ENCODE measurements at places on chromosomes 6 and 20. TPM values are rescaled to one million over a fixed set of nuclear protein-coding genes. Genes with fewer than 3 reads are reported as not detected.

DNA sequence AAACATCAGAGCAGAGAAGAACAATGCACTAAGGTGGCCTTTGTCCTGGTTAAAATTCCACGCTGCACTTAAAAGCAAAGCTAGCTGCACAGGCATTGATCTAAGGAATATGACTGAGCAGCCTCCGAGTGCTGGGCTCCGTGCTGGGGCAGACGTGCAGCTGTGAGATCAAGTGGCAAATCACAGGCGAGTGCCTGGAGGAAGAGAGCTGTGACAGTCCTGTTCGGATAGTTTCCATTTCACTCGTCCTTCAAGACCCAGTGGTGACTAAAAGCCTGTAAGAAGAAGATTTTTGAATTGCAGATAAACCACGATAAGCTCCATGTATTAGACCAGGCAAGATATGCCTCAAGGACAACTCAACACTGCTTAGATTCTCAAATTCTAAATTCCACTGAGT lies 247.9 kb downstream of the ANKRD60 start:
- H3K27me3 ChIP-seq, result no peaks in the 10 kb centered on the region
- H3K27ac ChIP-seq, result no peak overlapping the region
- H3K4me1 ChIP-seq, result no peaks in the 10 kb centered on the region
- no peak for DNase-seq
- no peaks in the 10 kb centered on the region for H3K36me3 ChIP-seq

- H3K27me3 ChIP-seq, result no peaks in the 10 kb centered on the region
- no peak for DNase-seq
- H3K4me3 ChIP-seq, result no peak overlapping the region
- no peaks in the 10 kb centered on the region for H3K36me3 ChIP-seq
Measured at GRCh38 chr20:13265941-13266340, 44.9 kb downstream of the ISM1 start.

DNA sequence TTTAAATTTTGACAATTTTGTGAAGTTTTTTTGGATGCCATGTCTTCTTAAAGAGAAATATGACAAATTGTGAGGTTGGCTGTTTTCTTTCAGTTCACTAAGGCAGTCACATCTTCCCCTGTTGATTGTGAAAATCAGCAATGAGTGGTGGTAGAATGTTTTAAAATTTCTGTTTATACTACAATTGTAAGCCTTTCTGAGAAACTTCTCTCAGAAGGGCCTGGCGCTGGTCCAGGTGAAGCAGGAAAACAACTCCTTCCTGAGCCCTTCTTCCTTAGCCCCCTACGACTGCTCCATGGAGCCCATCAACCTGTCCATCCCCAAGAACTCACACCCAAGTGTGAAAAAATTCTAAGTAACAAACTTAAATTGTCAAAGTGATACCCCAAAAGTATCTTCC lies 80.6 kb downstream of the SSR1 start:
- no peaks in the 10 kb centered on the region for H3K27me3 ChIP-seq
- no peak for DNase-seq
- no peak overlapping the region for H3K4me3 ChIP-seq
- H3K4me1 ChIP-seq, result peaks cover 11% of the 10 kb centered on the region
- no peak overlapping the region for H3K27ac ChIP-seq
- H3K36me3 ChIP-seq, result peaks cover 76% of the 10 kb centered on the region

- H3K4me3 ChIP-seq, result no peak overlapping the region
- no peaks in the 10 kb centered on the region for H3K4me1 ChIP-seq
- no peak overlapping the region for H3K27ac ChIP-seq
- no peaks in the 10 kb centered on the region for H3K27me3 ChIP-seq
- H3K36me3 ChIP-seq, result no peaks in the 10 kb centered on the region
- DNase-seq, result no peak
Measured at GRCh38 chr6:74690365-74690764, 515.5 kb downstream of the COL12A1 start.

DNA sequence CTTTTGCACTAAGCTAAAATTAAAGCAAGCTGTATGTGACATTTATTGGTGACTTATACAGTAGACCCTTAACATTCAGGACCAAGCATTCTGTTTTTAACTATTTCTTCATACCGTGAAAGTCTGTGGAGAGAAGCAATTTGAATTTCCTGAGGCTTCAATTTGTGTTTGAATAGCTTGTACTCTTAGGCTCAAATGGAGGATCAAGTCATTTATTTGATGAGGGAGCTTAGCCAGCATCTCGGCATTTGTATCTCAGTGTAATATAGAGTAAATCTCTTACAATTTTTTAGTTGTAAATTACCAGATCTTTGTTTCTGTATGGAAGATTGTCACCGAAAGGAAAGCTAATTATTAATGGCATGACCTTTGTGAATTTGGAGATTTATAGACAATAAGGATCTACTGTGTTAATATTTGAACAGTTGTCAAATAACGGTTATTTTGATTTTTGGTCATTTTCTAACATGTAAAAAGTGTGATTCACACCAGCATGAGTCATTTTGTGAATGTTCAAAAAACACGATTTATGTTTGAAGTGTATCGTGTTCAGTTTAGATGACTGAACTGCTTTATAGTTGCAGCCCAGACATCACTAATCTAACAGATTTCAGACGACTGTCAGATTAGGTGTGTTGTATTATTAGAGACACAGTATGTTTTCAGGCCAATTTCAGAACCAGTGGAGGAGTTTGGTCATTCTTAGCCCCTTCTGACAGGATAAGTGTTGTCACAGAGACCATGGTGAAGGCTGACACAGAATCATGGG lies 332.9 kb downstream of the CDKAL1 start:
- H3K4me3 ChIP-seq, result no peak overlapping the region
- H3K4me1 ChIP-seq, result no peaks in the 10 kb centered on the region
- no peak overlapping the region for H3K27ac ChIP-seq
- H3K36me3 ChIP-seq, result no peaks in the 10 kb centered on the region

DNA sequence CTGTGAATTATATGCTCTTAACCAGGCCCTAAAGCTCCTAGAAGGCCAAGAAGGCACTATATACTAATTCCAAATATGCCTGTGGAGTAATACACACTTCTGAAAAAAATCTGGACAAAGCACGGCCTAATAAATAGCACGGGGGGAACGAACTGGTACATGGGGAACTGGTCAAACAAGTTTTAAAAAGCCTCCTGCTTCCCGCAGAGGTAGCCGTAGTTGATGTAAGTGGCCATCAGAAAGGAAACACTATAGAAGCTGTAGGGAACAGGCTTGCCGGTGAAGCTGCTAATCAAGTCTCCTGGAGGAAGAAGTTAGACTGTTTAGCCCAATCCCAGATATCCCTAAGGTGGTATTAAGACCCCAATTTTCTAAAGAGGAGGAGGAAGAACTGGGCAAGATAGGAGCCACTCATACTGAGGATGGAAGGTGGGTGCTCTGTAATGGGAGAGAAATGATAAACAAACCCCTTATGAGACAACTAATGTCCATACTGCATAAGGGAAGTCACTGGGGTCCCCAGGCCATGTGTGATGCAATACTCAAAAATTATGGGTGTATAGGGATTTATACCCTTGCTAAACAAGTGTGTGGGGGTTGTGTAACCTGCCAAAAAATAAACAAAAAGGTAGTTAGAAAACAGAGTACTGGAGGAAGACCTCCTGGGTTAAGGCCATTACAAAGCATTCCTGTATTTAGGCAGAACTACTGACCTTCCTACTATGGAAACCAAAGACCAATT lies 27.1 kb upstream of the ZNF318 start:
- no peaks in the 10 kb centered on the region for H3K27me3 ChIP-seq
- DNase-seq, result no peak
- H3K27ac ChIP-seq, result no peak overlapping the region
- H3K4me1 ChIP-seq, result no peaks in the 10 kb centered on the region

DNA sequence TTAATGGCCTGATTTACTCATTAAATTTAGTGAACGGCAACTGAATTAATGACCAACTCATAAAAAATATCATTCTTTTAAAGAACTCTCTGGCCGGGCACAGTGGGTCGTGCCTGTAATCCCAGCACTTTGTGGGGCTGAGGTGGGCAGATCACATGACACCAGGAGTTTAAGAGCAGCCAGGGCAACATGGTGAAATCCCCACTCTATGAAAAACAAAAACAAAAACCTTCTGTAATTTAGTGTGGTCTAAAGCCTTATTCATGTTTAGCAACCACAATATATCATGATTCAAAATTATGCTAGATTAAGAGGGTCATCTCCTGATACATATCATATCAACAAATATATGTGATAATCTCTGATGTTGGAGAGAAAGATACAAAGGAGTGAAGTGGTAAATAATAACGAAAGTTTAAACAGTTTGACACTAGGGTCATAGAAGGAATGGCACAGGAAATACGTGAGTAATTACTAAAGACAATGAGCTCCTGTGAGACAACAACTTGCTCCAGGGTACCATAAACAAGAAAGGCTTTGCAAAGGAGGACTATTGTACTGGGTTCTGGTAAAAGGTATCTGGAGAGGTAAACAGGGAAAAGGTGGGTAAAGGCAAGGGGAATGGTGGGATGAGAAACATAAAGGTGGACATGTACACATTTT lies 5.7 kb downstream of the ELOVL4 start:
- no peak overlapping the region for H3K27ac ChIP-seq
- no peak overlapping the region for H3K4me3 ChIP-seq
- DNase-seq, result no peak
- no peaks in the 10 kb centered on the region for H3K36me3 ChIP-seq

GRCh38 chr6:50030777-50031562 lies 9.2 kb upstream of the DEFB110 start:
- H3K36me3 ChIP-seq, result no peaks in the 10 kb centered on the region
- H3K4me1 ChIP-seq, result no peaks in the 10 kb centered on the region
- no peak overlapping the region for H3K4me3 ChIP-seq
- peak; percentile 23 for DNase-seq
- no peaks in the 10 kb centered on the region for H3K27me3 ChIP-seq

GRCh38 chr6:122069932-122070331 lies 329.5 kb upstream of the HSF2 start:
- peaks cover 7% of the 10 kb centered on the region for H3K4me1 ChIP-seq
- no peak overlapping the region for H3K4me3 ChIP-seq
- DNase-seq, result no peak
- no peaks in the 10 kb centered on the region for H3K36me3 ChIP-seq
- H3K27me3 ChIP-seq, result no peaks in the 10 kb centered on the region

- H3K36me3 ChIP-seq, result no peaks in the 10 kb centered on the region
- no peak overlapping the region for H3K27ac ChIP-seq
- H3K27me3 ChIP-seq, result no peaks in the 10 kb centered on the region
- H3K4me3 ChIP-seq, result no peak overlapping the region
- peak; percentile 32 for DNase-seq
Measured at GRCh38 chr6:12262236-12263061, 27.7 kb upstream of the EDN1 start.

GRCh38 chr6:80504882-80505281 lies 398.4 kb downstream of the BCKDHB start:
- no peaks in the 10 kb centered on the region for H3K4me1 ChIP-seq
- no peaks in the 10 kb centered on the region for H3K27me3 ChIP-seq
- no peak overlapping the region for H3K4me3 ChIP-seq
- H3K27ac ChIP-seq, result no peak overlapping the region

DNA sequence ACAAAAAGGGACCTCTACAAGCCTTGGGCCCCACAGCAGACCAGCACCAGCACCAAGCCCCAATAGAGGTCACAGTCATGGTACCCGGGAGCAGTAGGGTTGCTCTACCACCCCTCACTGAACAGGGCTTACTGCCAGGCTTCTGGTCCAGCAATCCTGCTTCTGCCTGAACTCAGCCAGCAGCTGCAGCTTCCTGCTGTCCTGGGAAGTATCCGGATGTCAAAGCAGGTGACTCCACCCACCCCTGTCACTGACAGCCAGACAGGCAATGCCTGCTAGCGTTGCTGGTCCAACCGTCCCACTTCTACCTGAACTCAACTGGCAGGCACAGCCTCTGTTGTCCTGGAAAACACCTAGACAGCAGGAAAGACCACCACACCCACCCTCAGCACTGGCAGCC lies 47.0 kb upstream of the PCSK2 start:
- H3K4me3 ChIP-seq, result no peak overlapping the region
- DNase-seq, result no peak
- no peaks in the 10 kb centered on the region for H3K27me3 ChIP-seq
- no peaks in the 10 kb centered on the region for H3K36me3 ChIP-seq

DNA sequence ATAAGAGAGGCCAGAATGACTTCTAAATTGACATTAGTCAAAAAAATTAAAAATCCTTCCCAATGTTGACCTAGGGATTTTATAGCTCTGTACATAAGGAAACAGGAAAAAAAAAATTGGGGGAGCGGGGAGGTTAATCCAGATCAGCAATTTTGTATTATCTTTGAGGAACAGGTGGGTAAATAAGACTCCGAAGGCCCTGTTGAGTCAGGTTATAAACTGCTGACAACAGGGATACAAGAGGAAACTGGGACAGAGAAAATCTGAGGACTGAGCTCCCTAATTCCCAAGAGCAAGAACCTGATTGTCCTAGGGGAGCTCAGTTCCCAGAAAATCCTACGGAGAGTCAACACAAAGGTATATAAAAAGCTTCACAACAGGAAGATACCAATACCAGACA lies 26.8 kb upstream of the CRIP3 start:
- no peak for DNase-seq
- H3K4me1 ChIP-seq, result no peaks in the 10 kb centered on the region
- H3K36me3 ChIP-seq, result peaks cover 28% of the 10 kb centered on the region
- no peak overlapping the region for H3K4me3 ChIP-seq

GRCh38 chr20:4369798-4370124 lies 351.9 kb upstream of the PRND start:
- H3K36me3 ChIP-seq, result no peaks in the 10 kb centered on the region
- no peaks in the 10 kb centered on the region for H3K4me1 ChIP-seq
- no peak overlapping the region for H3K27ac ChIP-seq
- H3K4me3 ChIP-seq, result no peak overlapping the region

- no peak overlapping the region for H3K4me3 ChIP-seq
- no peaks in the 10 kb centered on the region for H3K4me1 ChIP-seq
- H3K36me3 ChIP-seq, result no peaks in the 10 kb centered on the region
- no peak for DNase-seq
Measured at GRCh38 chr6:161319231-161319630, 45.4 kb upstream of the AGPAT4 start.

- no peak overlapping the region for H3K4me3 ChIP-seq
- DNase-seq, result no peak
- peaks cover 35% of the 10 kb centered on the region for H3K4me1 ChIP-seq
- no peaks in the 10 kb centered on the region for H3K36me3 ChIP-seq
- H3K27me3 ChIP-seq, result no peaks in the 10 kb centered on the region
- H3K27ac ChIP-seq, result no peak overlapping the region
Measured at GRCh38 chr6:156976216-156977127, 199.3 kb downstream of the ARID1B start.

GRCh38 chr6:26318459-26319404 lies 46.3 kb upstream of the BTN3A2 start:
- H3K36me3 ChIP-seq, result no peaks in the 10 kb centered on the region
- H3K4me3 ChIP-seq, result no peak overlapping the region
- H3K27me3 ChIP-seq, result peaks cover 15% of the 10 kb centered on the region

Gene COL19A1
- polyA plus RNA-seq, result 0.32 TPM

Gene MDFI
- polyA plus RNA-seq, result 0.44 TPM

Gene CYP39A1
- 2.7 TPM for polyA plus RNA-seq

Gene IL17F
- polyA plus RNA-seq, result not detected

Measured in adrenal gland (tissue), 19 donors.